ENCODE measurements at places on chromosomes 1 and 21.

DNA sequence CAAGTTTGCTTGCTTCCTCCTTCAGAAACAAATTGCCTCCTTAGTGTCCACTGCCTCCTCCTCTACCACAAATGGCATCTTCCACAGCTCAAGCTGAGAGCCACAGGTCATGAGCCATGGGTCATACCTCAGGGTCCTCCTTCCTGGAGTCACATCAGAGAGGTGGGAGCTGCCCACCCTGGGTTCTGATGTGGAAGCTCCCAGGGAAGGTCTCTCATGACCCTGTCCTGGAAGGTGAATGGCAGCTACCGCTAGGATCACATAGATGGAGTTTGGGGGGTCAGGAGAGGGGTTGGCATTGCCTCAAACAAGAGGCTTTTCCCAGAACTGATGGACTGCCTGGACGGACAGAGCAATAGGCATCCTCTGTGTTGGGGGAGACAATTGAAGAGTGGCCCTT is 321.4 kb downstream of the MATN1 start:
- DNase-seq, result no peak

- no peak for DNase-seq
These were observed 56.6 kb downstream of the AGPAT3 start for GRCh38 chr21:43921571-43921978.

GRCh38 chr1:246565751-246566127 is 322 bp downstream of the TFB2M start:
- DNase-seq, result no peak

DNA sequence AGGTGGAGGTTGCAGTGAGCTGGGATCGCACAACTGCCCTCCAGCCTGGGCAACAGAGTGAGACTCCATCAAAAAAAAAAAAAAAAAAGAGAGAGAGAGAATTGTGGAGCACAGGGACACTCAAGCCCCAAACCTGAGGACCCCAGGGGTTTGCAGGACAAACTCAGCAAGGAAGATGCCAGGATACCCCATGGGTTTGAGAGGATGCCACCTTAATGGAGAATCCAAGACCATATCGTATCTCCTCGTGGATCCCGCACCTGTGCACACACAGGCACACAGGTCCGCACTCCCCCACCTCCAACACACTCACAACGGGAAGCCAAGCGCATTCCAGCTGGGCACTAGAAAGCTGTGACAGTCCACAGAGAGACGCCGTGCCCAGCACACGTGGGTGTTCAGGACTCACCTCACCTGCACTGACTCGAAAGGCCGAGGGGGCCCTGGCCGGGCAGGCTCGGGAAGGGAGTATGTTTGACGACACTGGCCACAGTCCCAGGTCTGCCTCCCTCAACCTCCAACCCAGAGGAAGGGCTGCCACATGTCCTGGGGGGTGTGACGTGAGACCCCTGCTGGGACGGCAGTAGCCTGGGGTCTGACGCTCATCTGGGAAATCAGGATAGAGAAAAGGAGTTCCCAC is 11.1 kb downstream of the CHD5 start:
- no peak for DNase-seq

- DNase-seq, result no peak
These were observed 53.1 kb downstream of the MEGF6 start for GRCh38 chr1:3558036-3558726.

- DNase-seq, result no peak
These were observed 17.1 kb downstream of the ABCG1 start for GRCh38 chr21:42236014-42236413.

GRCh38 chr1:201715801-201716741 is 112.9 kb upstream of the IPO9 start:
- DNase-seq, result no peak

GRCh38 chr1:60575326-60575977 is 501.9 kb upstream of the C1orf87 start:
- DNase-seq, result no peak

GRCh38 chr1:72521659-72522058 is 239.3 kb upstream of the NEGR1 start:
- no peak for DNase-seq

GRCh38 chr1:20266141-20266540 is 24.5 kb upstream of the VWA5B1 start:
- DNase-seq, result no peak

DNA sequence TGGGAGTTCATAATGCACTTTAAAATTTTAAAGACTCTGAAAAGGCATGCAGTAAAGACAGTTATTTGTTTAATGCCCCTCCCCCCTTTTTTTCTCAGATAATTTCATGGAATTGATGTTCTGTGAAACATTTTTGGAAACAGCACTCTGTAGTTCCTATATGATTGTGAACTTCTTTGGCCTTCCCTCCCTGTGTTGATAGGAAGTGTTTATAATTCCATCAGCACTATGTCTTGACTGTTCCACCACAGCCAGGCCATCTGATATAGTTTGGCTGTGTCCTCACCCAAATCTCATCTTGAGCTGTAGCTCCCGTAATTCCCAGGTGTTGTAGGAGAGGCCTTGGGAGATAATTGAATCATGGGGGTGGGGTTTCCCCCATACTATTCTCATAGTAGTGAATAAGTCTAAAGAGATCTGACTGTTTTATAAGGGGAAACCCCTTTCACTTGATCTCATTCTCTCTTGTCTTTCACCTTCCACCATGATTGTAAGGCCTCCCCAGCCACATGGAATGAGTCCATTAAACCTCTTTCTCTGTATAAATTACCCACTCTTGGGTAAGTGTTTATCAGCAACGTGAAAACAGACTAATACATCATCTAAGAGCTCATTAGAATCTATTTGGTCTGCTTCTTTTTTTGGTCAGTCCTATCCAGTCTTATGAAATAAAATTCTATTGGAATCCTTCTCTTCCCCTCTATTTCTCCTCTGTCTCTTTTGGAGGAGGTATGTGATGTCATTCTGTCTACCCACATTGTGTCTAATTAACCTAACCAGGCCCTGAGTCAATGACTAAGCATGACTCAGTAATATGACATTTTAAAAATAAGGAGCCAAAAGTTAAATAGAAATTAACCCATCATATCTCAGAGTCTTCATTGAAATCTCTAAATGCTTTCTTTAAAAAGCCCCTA is 8.9 kb downstream of the CCDC185 start:
- no peak for DNase-seq

DNA sequence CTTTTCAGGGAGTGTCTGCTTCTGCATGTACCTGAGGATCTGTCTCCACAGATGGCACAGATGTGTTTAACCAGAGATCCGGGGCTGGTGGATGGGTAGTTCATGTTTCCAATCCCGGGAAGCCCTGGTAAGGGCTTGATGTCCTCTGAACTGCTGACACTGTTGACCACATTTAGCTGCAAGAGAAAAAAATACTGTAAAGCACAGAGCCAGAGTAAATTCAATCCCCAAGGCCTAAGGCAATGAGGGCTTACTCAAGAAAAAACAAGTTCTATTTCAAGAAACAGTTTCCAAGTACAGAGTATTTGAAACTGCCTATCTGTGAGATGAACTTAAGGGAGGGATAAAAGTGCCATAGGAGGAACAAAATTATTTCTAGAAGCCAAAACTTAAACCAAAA is 25.1 kb downstream of the RXRG start:
- DNase-seq, result no peak

DNA sequence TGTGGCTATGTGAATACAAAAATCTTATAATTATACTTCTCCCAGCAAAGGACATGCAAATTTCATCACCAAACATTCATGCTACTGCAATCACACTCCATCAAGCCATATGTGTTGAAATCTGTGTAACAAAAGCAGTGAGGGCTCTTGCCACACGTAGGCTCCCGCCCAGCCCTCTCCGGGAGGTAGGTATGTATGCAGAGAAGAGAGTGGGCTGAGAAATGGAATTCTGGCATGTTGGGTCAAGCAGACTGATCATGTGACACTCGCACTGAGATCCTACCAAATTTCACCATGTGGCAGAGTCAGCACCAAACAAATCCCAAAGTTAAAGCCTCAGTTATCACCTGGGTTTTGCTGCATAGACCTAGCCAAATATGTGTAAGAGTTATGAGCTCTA is 49.7 kb downstream of the APP start:
- DNase-seq, result no peak

DNA sequence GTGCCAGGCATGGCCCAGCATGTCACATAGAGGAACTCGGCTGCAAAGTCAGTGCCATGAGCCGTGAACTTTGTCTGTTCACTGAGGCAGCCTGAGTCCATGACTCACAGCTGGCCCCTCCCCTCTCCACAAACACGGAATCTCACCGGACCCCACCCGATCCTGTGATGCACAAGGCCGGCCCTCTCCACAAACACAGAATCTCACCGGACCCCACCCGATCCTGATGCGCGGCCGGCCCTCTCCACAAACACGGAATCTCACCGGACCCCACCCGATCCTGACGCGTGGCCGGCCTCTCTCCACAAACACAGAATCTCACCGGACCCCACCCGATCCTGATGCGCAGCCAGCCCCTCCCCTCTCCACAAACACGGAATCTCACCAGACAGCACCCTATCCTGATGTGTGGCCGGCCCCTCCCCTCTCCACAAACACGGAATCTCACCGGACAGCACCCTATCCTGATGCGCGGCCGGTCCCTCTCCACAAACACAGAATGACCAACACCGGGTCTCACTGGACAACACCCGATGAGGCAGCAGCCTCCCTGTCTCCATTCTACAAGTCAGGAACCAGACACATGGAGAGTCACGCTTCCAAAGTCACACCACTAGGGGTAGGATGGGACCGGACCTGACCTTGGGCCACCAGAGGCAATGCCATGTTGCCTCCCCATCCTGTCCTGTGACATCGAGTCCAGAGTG is 39.6 kb upstream of the GPR153 start:
- no peak for DNase-seq

DNA sequence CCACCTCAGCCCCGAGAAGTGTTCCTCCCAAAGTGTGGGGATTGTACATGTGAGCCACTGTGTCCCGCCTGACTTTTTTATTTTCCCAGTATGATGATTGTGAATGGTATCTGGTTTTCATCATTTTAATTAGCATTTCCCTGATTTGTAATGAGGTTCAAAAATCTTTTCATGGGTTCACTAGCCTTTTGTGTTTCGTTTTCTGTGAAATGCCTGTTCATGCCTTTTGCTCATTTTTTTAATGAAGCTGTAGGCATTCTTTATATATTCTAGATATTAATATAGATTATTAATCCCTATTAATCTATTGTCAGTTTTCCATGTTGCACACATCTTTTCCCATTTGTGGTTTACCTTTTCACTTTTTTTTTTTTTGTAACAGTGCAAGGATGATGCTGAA is 20.5 kb downstream of the DAP3 start:
- no peak for DNase-seq

DNA sequence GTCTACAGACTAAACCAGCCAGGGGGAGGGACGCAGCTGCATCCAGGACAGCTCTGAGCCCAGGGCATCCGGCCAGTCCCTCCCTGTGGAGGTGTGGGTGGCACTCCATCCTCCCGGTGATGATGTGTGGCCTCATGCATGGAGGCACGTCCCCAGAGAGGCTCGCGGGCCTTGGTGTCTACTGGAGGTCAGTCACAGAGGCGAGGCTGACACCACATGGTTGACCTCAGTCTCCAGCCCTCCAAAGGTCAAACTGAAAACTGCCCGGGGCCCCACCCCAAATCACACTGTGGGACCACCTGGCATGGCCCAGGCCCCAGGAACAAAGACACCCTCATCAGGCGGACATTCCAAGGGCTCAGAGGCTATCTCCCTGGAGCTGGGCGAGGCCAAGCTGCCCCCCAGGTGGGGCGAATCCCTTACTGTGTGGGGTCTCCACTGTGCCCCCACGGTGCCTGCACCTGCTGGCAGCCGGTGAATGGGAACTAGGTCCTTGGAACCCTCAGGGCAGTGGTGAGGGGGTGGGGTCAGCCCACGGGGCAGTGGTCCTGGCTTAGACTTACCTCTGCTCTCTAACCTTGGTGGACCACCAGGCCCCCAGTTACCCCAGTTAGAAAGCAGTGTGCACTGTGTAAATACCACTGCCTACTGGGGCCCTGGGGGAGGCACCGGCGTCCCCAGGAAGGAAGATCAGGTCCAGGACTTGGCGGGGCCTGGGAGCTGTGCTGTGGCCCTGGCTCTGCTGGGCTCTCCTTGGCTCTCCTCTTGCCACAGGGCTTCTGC is 49.1 kb downstream of the TRPM2 start:
- no peak for DNase-seq

GRCh38 chr1:30058970-30059369 is 664.4 kb downstream of the MATN1 start:
- no peak for DNase-seq

DNA sequence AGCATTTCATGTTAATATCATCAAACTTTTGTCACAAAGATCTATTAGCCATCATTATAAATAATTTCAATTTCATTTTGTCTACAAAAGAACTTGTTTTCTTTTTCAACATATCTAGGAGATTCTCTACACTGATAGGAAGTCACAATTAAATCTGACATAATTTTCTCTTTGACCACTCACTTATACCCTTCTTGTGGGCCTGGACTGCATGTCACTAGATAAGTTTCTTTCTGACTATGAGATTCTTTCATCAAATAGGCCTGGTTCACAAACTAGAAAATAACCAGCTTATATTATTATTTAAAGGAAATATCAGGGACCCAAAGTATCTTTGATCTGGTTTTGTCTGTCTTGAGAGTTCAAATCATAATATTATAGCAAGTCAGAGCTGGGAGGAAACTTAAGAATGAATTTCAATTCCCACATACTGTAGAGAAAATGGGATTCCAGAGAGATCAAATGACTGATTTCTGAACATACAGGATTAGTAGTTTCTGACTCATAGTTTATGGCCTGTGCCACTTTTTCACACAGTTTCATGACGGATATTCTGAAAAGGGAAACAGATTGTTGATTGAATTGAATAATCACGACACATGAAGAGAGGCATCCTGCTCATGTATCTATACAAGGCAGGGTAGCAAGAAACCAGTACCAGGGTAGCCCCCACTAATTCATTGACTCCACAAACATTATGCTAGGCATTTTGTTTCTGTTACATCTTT is 355.8 kb downstream of the GPATCH2 start:
- no peak for DNase-seq

DNA sequence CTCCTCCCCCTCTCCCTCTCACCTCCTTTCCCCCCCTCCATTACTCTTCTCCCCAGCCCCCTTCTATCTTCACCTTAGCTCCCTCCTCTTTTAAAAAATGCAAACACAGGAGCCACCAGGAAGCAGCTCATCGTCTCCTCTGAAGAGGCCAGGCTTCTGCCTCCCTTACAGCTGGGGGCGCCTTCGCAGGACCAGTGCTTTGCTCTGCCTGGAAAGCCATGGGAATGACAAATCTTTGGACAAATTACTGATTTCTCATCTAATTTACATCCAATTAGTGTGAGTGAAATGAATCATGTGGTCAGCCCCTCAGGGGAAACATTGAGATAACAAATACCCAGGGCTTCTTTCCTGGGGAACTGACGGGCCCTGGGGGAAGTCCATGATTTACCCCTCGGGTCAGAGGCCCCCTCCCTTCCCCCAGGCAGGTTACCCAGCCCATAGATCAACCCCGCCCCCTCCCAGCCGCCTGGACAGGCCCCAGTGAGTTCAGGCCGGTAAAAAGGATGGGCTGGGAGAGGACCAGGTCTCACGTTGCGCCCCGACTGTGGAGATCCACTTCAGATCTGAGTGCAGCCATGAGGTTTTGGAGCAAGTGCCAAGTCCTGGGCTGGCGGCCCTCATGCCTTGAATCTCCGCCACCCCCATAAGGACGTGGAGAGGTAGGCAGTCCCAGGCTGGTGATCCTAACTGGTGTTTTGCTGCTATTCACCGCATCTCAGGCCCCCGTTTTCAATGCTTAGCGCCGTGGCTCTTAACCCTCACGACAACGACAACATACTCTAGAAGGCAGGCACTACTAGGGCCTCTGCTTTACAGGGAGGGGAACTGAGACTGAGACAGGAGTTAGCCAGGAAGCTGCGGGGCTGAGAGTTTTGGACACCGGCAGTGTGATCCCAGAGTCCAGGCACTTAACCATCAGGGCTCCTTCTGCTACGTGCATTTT is 300.8 kb downstream of the RRAGC start:
- no peak for DNase-seq

GRCh38 chr1:219988818-219989217 is 57.5 kb downstream of the EPRS1 start:
- DNase-seq, result no peak

Measured in iPS DF 6.9 (cell line).